ENCODE measurements at places on chromosomes 1 and 21.

- DNase-seq, result no peak
Observed at GRCh38 chr21:41387042-41387819, 25.4 kb downstream of the MX2 start.

DNA sequence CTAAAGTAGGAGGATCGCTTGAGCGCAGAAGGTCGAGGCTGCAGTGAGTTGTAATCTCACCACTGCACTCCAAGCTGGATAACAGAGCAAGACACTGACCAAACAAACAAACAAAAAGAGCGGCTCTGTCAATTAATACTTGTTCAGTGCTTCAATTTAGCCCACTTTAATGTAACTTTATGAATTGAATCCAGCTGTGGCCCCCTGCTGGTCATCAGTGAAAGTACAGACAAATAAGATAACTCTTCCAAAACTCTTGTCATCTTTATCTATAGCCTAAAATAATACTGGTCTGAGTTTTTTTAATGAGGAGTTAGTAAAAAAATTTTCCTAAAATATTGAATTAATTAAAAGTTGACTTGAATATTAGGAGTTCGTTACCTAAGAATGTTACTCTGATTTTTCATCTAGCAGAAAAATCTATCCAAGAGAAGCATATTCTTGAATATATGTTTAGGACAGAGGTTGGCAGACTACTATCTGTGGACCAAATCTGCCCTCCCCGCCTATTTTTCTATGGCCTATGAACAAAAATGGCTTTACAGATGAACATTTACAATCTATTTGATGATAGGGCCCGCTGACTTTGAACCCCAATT lies 26.1 kb downstream of the ATP5PF start:
- DNase-seq, result peak; percentile 72

DNA sequence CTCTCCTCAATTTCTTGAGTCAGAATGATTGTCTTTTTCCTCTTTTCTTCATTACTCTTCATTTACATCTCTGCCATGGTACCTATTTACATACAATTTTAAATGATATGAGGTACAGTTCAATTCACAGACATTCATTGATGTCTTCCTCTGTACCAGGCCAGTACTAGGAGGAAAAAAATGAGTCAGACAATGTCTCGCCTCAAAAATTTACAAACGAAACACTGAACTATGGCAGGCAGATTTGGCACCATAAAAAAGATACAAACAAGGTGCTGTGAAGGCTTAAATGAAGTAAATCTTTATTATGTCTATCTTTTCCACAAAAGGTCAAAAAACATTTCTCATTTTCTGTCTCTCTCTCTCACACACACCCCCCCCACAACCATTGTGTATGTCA lies 71.0 kb downstream of the RGS13 start:
- DNase-seq, result no peak

DNA sequence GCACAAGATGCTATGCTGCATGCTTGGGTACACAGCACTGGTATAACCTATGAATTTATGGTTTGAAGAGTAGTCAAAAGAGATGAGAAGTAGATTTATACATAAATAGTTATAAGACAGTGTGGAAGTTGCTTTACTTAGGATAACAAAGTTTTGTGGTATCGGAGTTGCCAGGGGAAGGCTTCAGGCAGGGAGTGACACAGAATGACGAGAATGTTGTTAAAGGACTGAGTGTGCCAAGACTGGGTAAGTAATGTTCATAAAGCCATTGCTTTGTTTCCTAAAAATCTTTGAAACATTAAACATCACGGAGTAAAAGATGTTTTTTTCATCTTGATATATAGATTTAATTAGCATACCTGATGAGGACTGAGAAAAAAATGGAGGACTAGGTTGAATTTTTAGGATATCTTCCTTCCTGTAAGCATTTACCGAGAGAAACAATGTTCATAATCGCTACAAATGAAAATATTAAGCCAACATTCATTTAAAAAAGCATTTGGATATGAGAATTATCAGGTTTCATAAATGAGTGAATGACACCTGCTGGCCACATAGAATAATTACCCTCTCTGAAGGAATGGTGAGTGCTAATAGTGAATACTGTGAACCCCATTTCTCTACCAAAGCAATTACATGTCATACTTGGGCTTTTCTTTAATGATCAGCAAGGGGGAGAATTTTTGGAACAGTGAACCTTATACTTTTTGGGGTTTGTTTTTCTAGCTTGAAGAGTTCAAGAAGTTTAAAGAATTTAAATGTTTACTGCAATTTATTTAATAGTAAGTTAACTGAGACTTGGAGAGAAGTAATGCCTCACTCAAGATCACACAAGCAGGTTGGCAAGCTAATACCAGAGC lies 28.4 kb downstream of the EXTL2 start:
- DNase-seq, result peak; percentile 72

Measured in Kasumi-1 (cell line).